NCI-H774 (cell line): ENCODE measurements at places on chromosomes 13 and 19.

GRCh38 chr19:47821460-47822020 lies at the start of gene CRX:
TSS of gene CRX (plus strand) at chr19:47821937. CDS start at chr19:47834444, 12,507 bp downstream.
- DNase-seq, result no peak

- DNase-seq, result no peak
Measured at GRCh38 chr19:2221918-2222317, 14.2 kb downstream of the PLEKHJ1 start.

GRCh38 chr13:97276862-97277269 lies 54.7 kb downstream of the MBNL2 start:
- DNase-seq, result no peak

DNA sequence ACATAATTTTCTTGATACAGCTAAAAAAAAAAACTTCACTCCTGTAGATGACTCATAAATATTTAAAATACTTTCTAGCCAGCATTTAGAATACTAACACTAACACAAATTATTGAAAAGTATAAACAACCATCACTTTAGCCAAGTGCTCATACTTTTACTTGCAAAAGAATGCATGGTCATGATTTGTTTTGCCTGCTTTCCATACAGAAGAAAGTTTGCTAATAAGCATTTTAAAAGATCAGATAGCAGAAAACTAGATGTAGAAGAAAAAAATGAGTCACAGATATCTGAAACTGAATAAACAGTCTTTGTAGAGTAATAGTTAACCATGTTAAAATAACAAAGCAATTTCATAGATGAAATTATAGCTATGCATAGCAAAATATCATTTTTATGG lies 2280.4 kb upstream of the PCDH20 start:
- no peak for DNase-seq

DNA sequence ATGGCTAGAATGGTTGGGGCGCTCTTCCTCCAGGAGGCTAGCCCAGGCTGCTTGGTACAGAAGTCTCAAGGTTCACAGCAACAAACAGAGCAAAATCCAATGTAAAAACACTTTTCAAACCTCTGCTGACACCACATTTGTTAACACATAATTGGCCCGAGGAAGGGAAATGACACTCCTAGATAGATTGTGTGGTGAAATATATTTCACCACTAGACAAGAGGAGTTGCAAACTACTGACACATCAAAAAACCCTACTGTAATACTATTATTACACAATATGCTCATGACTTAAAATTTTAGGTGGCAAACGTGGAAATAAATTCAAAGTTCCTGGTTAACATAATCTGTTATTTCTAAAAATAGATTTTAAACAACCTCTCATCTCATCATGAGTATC lies 643.6 kb downstream of the PCDH9 start:
- DNase-seq, result no peak

GRCh38 chr13:105255472-105255871 lies 1280.0 kb downstream of the EFNB2 start:
- DNase-seq, result no peak
